Fibroblast of mammary gland (primary cell): ENCODE measurements at places on chromosomes 7 and 10.
A peak's percentile ranks its signal among the peaks of the same experiment; 100 is the strongest.

GRCh38 chr7:24820730-24821044 lies 63.4 kb upstream of the GSDME start:
- no peak for DNase-seq

DNA sequence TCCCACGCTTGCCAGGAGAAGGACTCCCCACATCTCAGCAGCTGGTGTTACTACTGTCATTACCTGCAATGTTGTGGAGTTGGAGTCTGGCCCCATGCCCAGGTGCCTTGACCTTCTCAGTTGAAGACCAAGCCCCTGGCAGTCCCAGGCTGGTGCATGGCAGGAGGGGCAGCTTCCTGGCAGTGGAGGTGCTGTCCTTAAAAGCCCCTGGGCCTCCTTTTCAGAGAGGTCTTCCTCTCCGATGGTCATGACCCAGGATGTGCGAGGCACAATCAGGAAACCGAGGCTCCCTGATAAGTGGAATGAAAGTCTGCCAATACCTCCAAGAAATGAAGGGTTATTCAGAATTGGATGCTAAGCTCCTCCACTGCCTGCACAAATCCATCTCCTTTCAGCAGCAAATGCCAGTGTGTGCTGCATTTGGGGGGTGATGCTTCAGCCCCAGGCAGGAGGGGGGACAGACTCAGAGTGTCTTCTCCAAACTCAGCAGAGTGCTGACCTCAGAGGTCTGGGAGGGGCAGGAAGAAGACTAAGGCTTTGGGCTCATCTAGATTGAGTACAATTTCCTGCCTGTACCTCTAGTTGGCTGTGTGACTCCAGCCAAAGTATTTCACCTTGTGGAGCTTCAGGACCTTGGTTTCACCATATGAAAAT lies 97.0 kb upstream of the DDC start:
- DNase-seq: no peak

DNA sequence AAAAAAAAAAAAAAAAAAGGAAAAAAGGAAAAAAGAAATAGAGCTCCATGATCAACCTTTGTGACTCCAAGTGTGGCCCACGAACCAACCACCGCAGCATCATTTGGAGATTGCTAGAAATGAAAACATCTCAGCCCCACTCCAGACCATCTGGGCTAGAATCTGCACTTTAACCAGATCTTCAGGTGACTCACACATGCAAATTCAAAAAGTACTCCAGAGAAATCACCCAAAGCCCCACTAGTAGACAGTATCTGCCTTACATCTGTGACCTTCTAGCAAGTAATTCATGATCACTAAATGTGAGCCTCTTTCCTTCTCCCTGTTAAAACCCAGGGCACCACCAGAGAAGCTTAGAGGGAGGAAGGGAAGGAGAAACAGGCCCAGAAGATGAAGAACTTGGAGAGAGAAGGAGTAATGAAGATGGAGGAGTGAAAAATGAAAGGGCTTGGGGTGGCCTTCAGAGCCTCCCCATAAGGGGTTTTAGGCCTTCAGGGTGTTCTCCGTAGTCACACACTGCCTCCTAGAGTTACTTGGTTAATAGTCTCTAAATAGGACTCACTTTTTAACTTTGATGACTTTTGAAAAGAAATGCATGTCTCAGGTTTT lies 94.0 kb downstream of the SLC37A3 start:
- peak; percentile 47 for DNase-seq

DNA sequence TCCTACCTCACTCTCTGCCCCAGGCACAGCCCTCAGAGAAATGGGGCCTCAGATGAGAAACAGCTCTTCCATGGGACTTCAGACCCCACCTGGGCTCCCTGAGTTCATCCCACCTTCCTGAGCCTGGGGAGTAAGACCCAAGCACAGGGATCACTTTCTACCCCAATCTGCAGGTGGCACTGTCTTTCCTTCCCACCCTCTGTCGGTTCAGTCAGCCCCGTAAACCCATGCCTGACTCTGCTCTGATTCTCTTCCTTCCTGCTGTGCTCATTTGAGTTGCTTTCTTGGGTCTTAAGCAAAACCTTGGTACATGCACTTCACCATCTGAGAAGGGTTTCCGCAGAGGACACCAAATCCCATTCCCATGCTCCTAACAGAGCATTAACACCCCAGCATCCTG lies 306.4 kb upstream of the CDC14C start:
- no peak for DNase-seq

- no peak for DNase-seq
Measured at GRCh38 chr10:126895214-126895781, 9.9 kb upstream of the DOCK1 start.

DNA sequence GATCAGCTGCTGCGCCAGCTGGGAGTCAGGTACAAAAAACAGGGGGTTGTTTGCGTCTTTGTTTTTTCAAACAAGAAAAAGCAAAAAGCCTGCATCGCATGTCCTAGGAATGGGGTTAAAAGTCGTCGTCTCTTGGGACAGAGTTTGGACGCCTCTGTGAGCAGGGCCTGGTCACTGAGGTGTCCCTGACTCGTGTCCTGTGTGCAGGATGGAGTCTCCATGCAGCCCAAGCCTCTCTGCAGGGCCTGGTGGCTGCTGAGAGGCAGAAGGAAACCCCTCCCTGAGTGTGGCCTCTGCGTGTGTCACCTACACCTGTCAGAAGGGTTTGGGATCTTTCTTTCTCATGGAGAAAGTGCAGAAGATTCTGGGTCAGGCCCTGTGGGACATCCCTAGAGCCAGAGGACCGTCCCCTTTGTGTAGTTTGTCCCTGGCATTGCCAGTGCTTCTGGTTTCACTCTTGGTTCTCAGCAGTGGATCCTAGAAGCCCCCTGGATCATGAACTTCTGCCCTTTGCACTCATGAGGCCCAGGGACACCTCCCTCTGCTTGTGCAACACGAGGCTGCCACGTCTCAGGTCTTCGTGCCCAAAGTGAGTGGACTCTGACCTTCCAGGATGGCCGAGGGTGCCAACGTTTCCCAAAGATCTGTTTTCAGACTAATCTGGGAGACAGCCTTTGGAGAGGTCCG lies 75.0 kb downstream of the PRKAG2 start:
- no peak for DNase-seq

DNA sequence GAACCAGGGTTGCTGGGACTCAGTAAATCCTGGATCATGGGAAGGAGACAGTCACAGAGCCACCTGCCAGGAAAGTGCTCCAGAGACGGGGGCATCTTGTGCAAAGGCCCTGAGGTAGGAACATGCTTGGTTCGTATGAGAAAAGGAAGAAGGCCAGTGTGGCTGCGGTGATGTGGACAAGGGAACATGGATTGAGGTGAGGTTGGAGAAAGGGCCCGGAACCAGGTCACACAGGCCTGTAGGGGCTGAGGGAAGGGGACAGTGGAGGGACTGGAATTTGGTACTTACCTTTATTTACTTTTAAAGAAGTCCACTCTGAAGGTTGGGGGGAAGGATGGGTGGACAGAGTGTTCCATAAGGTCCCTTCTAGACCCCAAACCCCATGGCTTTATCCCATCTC lies 32.9 kb upstream of the CXCL12 start:
- no peak for DNase-seq

DNA sequence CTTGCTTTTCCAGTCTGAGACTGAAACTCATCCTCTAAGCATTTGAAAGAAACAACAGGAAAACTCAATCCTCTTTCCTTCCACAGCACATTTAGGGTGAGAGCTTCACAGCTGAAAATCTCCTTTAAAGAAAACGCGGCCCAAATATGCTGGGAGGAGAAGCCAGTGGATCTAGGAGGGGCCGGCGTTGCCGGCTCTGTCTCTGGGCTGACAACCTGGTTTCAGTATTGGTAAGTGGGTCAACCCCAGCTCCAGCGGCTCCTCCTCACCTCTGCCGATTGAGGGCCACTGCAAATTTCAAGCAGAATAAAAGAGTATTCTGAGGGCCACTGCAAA lies 75.3 kb upstream of the CPXM2 start:
- no peak for DNase-seq

DNA sequence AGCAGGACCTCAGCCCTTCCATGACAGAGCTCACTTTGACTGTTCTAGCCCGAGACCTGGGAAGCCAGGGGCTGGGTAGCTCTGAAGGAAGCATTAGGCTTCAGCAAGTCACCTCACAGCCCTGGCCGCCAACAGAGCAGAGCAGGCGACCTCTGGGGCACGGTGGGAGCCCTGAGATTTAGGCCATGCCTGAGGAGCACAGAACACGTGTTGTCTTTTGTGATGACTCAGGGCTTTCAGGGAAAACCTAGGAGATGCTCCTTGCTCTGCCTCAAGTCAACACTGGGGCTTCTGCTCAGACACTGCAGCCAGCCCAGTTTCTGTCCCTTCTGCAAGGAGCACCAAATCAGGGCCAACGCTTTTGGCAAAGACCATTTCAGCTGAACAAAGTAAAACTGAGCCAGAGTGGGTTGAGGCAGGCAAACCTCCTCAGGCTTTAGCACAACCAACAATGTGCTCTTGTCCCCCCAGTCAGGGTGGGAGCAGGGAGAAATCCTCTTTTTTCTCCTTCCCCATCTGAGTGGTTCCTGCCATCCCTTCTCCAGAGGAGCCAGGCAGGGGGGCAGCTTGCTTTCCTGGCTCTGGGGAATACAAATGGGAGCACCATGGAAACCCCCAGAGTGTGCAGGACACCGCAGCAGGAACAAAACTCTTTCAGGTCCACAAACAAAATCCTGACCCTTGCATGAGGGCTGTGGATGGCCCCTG lies 14.4 kb downstream of the CAMK2G start:
- DNase-seq: peak; percentile 30

DNA sequence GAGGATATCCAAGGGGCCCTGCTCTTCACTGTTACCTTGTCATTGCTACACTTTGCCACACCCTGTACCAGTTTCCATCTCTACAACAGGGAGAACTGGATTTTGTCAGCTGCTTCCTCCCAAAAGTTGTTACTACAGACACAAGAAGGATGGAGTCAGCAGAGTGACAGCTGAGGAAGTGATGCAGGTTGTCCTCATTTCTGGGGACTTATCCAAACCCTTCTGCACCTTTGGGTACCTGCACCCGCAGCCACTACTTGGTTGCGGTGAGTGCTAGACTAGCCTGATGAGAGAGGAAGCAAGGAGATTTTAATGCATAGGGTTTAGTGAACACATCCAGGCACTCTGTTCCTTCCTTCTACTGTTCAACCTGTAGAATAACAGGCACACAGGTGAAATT lies 281.0 kb downstream of the RPS24 start:
- DNase-seq: no peak

DNA sequence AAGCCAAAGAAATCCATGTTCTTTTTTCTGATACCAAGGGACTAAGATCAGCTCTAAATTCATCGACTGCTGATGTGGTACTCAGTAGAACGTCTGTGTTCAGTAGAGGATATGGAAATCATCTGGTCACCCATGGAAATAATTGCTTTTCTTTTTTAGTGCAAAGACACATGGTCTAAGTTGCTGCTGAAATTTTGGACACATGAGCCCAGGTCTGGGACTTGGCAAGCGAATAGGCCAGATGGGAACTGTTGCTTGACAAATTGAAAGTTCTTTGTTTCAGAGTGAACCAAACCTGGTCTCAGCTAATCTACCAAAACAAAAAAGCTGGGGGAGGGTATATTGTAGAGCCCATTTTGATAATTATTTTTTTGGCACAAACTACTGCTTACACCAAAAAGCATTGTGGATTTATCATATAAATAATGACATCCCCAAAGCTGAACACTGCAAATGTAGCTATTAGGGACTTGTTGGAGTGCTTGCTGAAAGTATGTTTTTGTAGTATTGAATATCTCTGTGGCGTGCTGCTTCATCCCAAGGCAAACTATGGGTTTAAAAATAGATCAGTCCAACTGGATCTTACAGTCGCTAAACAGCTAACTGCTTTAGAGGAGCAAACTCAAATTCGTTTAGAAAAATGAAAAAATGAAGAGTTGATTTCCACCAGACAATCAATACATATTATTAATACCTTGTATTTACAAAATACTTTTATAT lies 144.7 kb downstream of the TRIL start:
- peak; percentile 11 for DNase-seq

DNA sequence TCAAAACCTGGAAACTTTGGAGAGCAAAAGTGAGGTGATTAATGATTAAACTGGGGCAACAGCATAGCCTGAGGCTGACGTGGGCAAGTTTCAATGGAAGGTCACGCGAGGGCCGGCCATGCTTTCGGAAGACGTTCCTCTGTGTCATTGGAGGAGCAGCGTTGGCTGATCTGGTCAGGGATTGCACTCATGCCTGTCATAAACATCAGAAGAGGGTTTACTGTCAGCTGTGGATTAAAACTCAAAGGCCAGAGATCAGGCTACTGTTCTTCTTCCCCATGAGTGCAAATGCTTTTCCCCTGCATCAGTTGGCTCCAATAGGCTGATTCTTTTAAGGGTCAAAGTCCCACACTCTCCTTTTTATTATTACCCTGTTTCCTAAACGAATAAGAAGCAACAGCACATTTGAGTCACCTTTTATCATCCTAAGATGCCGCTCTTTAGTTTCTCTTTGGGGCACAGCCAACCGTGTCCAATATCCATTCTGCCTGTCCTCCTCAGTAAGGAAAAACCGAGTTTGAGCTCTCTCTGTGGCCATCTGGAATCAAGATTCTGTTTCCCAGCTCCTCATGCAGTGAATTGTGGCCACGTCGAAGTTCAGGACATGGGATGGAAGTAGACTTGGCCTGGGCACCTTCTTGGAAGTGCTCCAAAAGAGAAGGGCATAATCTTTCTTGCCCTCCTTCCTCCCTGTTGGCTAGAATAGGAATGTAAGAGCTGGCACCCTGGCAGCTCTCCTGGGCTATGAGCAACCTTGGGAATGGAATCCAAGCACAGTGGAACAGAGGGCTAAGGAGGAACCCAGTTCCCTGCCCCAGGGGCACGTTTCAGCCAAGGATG lies 62.5 kb upstream of the INSIG1 start:
- peak; percentile 30 for DNase-seq

DNA sequence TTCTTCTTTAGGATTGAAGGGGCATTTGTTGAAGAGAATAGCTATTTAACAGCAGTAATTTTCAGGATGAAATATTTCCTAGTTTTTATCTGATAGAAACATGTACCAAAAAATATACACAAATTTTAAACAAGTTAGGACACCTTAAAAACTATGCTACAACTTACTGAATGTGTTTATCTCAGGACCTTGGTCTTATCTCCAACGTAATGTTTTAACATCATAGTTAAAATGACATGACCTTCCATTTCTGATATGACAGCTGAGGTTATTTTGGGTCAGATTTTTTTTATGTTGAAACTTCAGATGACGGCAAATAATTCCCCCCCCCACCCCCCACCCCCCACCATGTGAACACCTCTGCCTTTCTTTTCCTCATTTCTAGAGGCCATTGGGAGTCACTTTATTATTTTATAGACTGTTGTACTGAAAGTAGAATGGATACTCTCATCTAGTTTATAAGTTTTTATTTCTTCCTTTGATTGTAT lies 8.0 kb downstream of the MRLN start:
- no peak for DNase-seq

DNA sequence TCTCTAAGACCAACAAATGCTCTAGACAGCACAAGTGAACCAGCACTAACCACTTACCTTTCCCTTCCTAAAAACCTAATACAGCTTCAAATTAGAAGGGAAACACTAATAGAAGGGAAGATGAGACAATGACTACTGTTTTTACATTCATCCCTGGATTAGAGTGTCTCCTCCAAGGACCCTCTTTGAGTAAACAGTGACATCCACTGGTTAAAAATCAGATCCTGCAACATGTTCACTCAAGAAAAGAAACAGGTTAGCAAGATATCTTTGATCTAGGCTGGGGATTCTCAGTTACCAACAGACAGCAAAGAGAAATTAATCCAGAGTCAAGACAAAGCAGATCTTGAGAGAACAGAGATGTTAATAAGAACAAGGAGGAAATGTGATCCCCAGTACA lies 177.7 kb upstream of the GHITM start:
- DNase-seq: no peak

GRCh38 chr7:95874541-95875265 lies 102.3 kb downstream of the DYNC1I1 start:
- DNase-seq: no peak

GRCh38 chr7:126362746-126363145 lies 890.0 kb downstream of the GRM8 start:
- DNase-seq: no peak
